ENCODE measurements at places on chromosomes 5 and 9.

GRCh38 chr9:113598883-113599282 lies 135.4 kb downstream of the RGS3 start:
- DNase-seq, result no peak

- DNase-seq, result no peak
These were observed 212.3 kb downstream of the ENC1 start for GRCh38 chr5:74428275-74428674.

- no peak for DNase-seq
These were observed 234.9 kb downstream of the YTHDC2 start for GRCh38 chr5:113748403-113748802.

- no peak for DNase-seq
These were observed 29.8 kb downstream of the JAKMIP2 start for GRCh38 chr5:147752666-147753290.

DNA sequence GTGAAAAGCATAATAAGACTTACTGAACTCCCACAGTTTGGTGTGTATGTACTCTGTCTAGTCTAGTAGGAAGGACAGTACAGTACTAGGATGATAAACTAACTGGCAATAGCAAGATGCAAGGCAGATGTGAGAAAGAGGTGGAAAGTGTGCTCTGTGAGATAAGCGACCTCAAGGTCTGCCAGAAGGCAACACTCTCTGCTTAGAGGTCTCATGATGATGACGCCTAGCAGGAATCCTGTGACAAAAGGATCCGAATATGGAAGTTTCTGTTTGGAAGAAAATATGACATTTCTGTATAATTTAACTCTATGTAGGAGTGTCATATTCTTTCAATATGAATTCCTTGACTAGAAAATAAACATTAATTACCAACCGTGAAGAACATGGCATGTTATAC lies 112.2 kb downstream of the PLPPR1 start:
- no peak for DNase-seq

GRCh38 chr5:12073426-12073825 lies 169.2 kb upstream of the CTNND2 start:
- no peak for DNase-seq

DNA sequence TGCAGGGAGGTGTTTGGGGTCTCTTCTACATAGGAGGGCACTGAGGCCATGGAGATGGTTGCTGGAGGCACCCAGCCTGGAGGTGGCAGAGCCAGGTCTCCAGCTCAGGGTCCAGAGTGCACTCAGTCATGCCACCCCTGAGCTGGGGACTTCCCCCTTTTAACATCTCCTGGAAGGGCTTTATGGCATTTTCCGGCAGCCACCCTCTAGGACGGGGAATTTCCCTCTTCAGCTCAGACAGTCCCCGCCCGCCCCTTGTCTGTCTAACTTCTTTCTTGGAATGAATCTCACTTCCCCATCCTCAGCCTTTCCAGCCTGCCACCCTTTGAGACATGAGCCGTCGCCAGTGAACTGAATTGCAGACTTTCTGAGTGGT lies 49.9 kb downstream of the COL15A1 start:
- DNase-seq, result no peak

DNA sequence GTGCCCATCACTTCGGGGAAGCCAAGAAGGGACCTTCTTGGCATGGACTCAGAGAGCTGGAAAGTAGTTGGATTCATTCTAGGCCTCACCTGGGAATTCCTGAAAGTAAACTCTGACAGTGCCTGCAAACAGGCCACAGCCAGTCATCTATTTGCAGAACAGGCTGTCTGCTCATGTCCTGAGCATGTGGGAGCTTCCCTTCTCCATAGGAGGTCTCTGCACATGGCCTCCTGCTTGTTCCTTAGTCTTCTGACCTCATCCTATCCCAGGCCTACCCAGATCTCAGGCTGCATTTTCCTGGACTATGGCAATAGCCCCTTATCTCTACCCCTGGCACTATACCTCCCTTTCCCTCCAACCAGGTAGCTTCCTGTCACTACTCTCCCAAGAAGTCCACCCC lies 67.2 kb upstream of the FSTL4 start:
- no peak for DNase-seq

- no peak for DNase-seq
These were observed 2.7 kb downstream of the HEMGN start for GRCh38 chr9:97935276-97935675.

DNA sequence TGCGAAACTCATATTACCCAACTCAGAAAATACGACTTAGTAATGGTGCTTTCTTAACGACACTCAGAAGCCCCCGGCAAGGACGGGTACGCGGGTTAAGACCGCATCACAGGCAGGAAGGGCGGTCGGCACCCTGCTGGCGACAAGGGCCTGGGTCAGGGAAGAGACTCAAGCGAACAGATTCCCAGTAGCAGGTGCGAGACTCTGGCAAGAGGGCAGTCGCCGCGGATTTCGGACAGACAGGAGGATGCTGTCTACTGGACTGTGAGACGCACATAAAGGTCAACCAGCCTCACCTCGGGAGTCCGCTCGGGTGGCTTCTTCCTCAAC lies 398 bp downstream of the RAPGEF6 start:
- DNase-seq, result peak; percentile 52

- no peak for DNase-seq
These were observed 53.7 kb upstream of the FABP6 start for GRCh38 chr5:160175438-160176218.

GRCh38 chr9:16579872-16580432 lies 290.5 kb downstream of the BNC2 start:
- DNase-seq, result no peak

GRCh38 chr5:137828180-137828579 lies 39.5 kb upstream of the MYOT start:
- DNase-seq, result no peak

DNA sequence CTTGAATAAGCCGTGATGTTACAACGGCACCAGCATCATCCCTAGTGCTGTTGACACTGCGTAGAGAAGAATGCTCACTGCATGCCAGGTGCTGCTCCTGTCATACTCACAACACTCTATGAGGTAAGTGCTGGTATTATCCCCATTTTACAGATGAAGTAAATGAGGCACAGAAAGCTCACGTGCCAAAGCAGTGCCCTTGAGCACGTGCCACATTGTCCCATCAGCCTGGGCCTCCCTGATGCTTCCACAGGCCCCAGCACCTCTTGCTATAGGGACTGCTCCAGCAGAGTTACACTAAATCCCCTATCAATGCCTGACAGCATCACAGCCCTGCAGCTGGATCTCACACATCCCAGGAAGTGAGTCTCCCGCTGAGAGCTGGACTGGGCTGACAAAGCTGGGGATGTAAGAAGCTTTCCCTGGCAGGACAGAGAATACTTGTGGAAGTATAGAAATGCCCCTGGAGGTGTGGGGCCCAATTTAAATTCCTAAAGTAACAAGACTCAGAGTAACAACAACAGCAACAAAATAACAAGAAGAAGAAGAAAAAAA lies 216.1 kb downstream of the FSTL4 start:
- DNase-seq, result no peak

GRCh38 chr5:66351813-66352212 lies 207.7 kb downstream of the SREK1 start:
- no peak for DNase-seq

DNA sequence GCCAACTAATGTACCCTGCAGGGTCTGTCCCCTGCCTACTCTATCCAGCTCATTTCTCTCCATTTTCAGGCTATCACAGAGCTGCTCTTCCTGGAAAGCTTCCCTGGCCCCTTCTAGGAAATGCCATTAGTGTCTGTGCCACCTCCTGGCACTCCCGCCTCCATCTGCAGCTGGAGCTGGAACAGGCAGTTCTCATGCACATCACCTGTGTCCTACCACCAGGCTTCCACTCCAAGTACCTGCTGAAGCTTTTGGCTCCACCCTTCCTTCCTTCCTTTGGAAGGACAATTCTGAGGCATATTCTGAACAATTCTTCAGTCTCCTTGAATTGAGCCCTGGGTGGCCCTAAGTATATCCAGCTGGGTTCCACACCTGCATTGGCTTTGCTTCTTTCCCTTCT lies 156.2 kb upstream of the ZNF618 start:
- no peak for DNase-seq

GRCh38 chr9:34124926-34125325 lies 1.6 kb downstream of the DCAF12 start:
- DNase-seq, result no peak

GRCh38 chr5:175246889-175247520 lies 197.0 kb downstream of the DRD1 start:
- no peak for DNase-seq

- DNase-seq, result no peak
These were observed 213.5 kb downstream of the SMARCA2 start for GRCh38 chr9:2228641-2229040.

DNA sequence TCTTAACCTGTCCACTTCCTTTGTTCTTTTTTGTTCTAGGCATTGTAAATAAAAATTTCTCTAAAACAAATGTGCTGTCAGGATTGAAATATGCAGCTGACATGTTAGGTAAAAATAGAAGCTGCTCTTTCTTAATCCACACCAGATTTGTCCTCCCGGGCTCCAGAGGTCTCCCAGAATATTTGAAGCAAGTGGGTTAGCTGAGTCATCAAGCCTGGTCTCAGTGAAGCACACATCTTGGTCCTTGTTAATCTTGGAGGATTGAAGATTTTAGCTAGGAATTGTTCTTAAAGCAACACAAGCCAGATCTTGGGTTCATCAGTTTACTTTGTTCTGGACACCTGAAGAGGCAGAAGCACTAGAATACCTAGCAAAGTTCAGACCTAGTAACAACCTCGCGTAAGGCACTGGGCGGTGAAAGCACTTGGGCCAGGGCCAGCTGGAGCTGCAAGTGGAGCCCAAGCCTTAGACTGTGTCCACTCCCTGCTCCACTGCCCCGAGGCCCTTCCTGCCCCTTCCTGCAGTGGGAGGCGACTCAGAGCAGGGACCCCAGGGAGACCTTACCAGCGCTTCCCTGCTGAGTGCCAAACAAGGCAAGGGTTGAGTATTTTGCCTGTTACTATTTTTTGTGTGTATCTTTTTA lies 36.5 kb downstream of the HABP4 start:
- no peak for DNase-seq

DNA sequence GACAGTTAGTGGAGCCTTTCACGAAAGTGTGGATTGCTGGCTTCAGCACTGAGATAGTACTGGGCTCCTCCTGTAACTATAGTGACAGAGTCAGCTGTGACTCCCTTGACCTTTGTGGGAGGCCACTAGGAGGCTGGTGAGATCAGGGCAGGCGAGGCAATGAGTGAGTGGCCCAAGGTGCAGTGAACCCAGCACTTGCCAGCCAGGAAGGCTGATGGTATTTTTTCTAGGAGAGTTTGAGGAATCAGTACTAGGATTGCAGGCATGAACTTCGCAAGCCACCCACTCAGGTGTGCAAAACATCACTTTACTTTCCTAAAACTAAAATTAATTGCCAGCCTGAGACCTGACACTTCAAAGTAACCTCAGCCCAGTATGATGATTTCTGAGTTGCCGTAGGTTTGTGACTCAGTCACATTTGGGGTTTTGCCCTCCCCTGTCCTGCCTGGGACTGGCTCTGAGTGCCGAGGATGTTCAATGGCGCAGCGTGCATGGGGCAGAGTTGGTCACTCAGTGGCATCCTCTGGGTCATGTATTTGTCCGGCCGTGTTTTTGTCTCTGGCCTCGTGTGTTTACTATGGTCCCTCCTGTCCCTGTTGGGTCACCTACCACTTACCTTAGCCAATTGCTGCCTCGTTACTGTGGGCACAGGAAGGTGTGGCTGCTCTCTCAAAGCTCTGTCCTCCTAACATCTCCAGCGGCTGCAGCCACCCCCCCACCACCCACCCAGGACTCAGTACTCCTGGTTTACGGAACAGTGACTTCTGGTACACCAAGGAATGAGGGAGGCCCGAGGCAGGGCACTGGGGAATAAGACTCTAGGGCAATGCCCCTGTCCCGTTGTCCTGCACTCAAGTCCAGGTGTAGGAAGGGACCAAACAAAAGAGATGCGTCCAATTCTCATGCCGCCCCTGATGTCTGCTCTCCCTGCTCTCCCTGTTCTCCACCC lies 67.2 kb downstream of the IL31RA start:
- no peak for DNase-seq

DNA sequence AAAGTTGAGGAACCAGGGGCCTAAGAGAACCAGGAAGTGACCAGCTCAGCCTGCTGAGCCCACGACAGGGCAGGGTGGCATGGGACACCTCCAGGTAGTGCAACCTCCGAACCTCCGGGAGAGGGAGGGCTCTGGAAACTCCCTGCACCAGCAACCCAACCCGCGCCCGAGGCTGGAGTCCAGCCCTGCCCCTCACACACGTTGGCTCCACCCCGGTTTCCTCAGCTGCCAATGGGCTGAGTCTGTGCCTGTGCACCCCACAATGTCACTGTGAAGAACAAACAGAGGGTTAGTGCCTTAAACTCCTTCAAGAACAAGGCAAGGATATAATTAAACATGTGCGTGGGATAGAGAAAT lies 17.0 kb upstream of the UNC5A start:
- DNase-seq, result no peak

GRCh38 chr9:34145165-34145564 lies 18.7 kb upstream of the DCAF12 start:
- no peak for DNase-seq

GRCh38 chr5:105849701-105850100 lies 1821.0 kb downstream of the EFNA5 start:
- no peak for DNase-seq

GRCh38 chr5:111070272-111071134 lies 1.0 kb upstream of the TSLP start:
- no peak for DNase-seq

DNA sequence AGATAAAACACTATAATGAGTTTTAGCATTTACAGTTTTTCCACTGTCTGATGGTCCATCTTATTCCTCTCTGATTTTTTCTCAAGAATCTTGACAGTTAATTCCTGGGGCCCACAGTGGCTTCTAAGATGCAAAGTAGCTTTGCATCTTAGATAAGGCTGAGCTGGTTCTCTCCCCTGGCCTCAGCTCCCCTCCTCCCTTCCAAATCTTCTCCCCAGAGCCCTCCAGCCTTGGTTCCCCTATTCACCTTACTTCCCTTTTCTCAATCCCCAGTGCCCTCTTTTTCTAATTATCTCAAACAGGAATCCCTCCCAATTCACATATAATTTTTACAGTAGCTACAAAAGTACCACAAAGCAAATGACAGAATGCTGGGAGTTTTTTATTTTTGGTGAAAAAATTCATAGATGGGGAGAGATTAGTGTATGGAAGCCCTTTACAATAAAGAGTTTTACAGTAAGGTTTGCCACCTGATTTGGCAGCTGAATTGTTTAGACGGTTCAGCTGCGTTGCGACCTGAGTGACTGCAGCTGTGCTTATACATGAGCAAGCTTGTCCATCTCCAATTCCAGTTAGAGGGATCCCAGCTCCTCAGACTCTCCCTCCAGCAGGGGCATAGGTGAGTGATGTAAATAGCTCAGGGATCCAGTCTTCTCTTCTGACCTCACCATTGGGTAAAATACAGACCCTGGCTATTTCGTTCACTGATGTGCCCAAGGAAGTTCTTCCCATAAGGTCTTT lies 51.4 kb upstream of the CKMT2 start:
- DNase-seq, result no peak

- no peak for DNase-seq
These were observed 2.8 kb downstream of the IL6ST start for GRCh38 chr5:55991768-55992486.

- DNase-seq, result no peak
These were observed 512.9 kb downstream of the HINT1 start for GRCh38 chr5:130652176-130652575.
